ENCODE measurements at places on chromosomes 6 and 20. TPM values are rescaled to one million over a fixed set of nuclear protein-coding genes. Genes with fewer than 3 reads are reported as not detected.

- no peaks in the 10 kb centered on the region for H3K27me3 ChIP-seq
- no peaks in the 10 kb centered on the region for H3K36me3 ChIP-seq
- peaks cover 9% of the 10 kb centered on the region for H3K4me1 ChIP-seq
- H3K27ac ChIP-seq = peak overlapping the region; percentile 80
- no peak overlapping the region for H3K4me3 ChIP-seq
- DNase-seq = peak; percentile 48
Observed at GRCh38 chr6:159807150-159807858, 7.2 kb downstream of the PNLDC1 start.

- H3K36me3 ChIP-seq = no peaks in the 10 kb centered on the region
- H3K27me3 ChIP-seq = no peaks in the 10 kb centered on the region
- no peak overlapping the region for H3K4me3 ChIP-seq
- no peak overlapping the region for H3K27ac ChIP-seq
- no peaks in the 10 kb centered on the region for H3K4me1 ChIP-seq
Observed at GRCh38 chr6:90100059-90100665, 196.5 kb downstream of the BACH2 start.

GRCh38 chr20:31835977-31836852 is 9.2 kb downstream of the FOXS1 start:
- H3K27me3 ChIP-seq = no peaks in the 10 kb centered on the region
- H3K4me1 ChIP-seq = peaks cover 43% of the 10 kb centered on the region
- DNase-seq = peak; percentile 84
- H3K27ac ChIP-seq = peak overlapping the region; percentile 70
- H3K4me3 ChIP-seq = no peak overlapping the region

The BTNL2 gene
- total RNA-seq = not detected

The DEF6 gene
- 3.7 TPM for total RNA-seq
